ENCODE measurements at places on chromosomes 7 and 10.

GRCh38 chr10:119714484-119714816 is 11.4 kb upstream of the INPP5F start:
- DNase-seq: no peak

- peak; percentile 45 for DNase-seq
Observed at GRCh38 chr7:140475747-140476333, 3.5 kb downstream of the MKRN1 start.

DNA sequence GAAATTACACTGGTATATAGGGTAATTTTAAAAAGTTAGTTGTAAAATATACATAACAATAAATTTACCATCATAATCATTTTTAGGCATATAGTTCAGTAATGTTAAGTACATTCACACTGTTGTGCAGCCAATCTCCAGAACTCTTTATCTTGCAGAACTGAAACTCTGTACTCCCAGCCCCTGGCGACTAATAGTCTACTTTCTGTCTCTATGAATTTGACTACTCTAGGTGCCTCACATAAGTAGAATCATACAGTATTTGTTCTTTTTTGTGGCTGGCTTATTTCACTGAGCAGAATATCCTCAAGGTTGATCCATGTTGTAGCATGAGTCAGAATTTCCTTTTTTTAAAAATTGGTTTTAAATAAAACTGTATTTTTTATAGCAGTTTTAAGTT is 41.4 kb downstream of the NRF1 start:
- no peak for DNase-seq

DNA sequence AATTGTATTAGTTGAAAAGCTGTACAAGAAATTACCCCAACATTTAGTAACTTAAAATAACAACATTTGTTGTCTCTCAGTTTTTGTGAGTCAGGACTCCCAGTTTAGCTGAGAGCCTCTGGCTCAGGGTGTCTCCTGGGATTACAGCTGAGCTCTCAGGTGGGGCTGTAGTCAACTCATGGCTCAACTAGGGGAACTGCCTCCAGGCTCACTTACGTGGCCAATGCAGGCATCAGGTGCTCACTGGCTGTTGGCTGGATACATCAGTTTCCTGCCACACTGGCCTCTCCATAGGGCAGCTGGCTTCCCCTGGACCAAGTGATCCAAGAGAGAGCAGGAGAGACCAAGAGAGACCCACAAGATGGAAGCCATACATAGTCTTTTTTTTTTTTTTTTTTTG is 17.5 kb downstream of the CCNY start:
- no peak for DNase-seq

DNA sequence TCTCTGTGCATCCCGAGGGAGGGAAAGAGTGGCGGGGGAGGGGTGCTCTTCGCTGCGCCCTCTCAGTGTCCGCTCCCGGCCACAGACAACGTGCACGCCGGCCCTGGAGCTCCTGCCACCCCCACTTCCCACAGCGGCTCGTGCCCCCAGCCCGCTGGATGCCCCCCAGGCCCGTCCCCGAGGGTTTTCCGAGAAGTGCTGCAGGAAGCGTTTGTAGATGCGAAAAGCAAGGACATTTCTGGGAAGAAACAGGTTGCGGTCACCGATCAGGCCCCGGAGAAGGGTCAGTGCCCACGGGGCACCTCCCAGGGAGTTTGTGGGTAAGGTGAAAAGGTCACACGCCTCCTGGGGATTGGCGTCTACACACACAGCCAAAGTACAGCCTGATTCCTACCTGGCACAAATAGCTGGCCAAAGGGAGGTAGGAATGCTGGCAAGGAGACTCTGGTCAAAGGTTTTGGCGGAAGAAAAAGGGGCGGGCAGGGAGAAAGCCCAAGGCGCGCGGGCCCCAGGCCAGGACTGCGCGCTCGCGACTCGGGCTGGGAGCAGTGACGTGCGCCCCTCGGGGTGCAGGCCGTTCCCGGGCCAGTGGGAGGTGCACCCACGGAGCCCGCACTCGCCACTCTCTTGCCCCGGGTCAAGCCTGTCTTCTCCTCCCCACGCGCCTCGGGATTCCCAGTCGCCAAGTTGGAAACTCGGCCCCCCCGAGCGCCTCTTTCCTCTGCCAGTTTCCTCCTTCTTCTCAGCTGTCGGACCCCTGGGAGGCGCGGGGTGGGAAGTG is 1.5 kb upstream of the NRP1 start:
- no peak for DNase-seq

- no peak for DNase-seq
Observed at GRCh38 chr10:17873946-17874345, 64.8 kb downstream of the MRC1 start.

DNA sequence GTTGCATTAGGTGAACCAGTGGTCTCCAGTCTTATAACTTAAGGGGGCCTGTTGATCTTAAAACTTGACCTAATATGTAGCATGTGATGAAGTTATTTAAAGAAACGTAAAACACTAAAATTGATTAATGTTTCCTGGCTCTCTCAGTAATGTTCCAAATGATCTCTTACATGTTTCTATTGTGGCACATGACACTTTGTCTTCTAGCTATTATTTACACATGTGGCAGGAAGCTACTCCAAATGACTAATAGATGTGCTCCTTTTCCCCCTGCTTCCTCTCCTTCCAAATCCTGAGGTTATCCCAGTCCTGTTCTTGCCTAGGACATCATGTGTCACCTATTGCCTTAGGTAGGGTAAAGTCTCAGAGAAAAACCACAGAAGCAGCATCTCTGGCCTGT is 89.4 kb downstream of the FAS start:
- DNase-seq: no peak

- DNase-seq: peak; percentile 81
Observed at GRCh38 chr10:63260860-63261251, 127.7 kb downstream of the NRBF2 start.

GRCh38 chr7:1090686-1091643 is 3.1 kb downstream of the GPER1 start:
- no peak for DNase-seq

Measured in pons (tissue), 1 donor.